ENCODE measurements at places on chromosomes 3 and 15. TPM values are rescaled to one million over a fixed set of nuclear protein-coding genes. Genes with fewer than 3 reads are reported as not detected.
A peak's percentile ranks its signal among the peaks of the same experiment; 100 is the strongest.

DNA sequence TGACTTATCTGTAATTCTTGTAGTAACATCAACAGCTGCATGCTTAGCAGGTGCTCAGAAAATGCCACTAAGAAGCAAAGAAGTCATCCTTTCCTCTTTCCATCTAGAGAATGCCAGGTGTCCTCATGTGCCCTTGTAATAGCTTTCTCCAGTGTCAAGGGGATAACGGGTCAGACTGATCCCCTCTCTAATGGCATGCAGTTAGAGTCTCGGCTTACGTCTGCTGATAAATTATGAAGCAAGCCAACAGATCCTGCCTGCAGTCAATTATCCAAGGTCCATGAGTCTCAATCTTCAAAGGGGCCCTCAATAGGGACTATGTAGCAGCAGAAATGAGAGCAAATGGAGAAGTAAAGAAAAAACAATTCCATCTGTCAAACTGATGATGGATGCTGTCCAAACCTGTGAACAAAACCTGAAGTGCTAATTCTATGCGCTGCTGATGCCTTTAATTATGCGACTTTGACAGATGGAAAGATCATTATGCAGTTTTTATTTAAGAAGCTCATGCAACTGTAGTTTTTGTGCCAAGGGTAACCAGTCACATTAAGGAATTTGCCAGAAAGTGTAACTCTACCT is 162.8 kb upstream of the PEX5L start:
- DNase-seq = no peak

DNA sequence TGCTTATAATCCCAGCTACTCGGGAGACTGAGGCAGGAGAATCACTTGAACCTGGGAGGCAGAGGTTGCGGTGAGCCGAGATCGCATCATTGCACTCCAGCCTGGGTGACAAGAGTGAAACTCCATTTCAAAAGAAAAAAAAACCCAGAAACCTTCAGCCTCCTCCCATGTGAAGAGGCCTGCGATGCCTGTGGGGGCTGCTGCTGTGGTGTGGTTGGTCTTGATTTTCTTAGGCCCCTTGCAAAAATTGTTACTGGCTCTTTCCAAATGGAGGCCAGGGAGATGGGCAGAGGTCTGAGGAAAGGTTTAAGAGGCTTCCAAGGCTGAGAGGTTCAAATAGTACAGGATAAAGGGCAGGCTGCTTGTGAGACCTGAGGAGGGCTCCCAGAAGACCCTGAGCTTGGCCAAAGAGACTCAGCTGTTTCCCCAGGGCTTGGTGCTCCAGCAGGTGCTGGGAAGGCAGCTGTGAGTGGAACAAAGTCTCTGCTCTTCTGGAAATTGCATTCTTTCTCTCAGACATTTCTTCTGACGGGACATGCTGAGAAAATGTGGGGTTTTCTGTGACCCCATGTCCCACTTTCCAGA is 18.4 kb downstream of the GCSAM start:
- no peak for DNase-seq

GRCh38 chr15:74917676-74918075 is 11.0 kb upstream of the FAM219B start:
- DNase-seq = peak; percentile 28

The SAMD7 gene
- not detected for total RNA-seq

The THBS1 gene
- 5,591 TPM for total RNA-seq

The TMCO5A gene
- not detected for total RNA-seq

The PLA2G4E gene
- total RNA-seq = not detected

The ACP3 gene
- 0.52 TPM for total RNA-seq

The CFAP91 gene
- total RNA-seq = 3.3 TPM
